Stimulated activated CD8-positive, alpha-beta memory T cell treated with anti-CD3 and anti-CD28 coated beads, Interleukin-2, amount 100 ng/mL, for 1 hour (primary cell): ENCODE measurements at places on chromosomes 13 and 19.

DNA sequence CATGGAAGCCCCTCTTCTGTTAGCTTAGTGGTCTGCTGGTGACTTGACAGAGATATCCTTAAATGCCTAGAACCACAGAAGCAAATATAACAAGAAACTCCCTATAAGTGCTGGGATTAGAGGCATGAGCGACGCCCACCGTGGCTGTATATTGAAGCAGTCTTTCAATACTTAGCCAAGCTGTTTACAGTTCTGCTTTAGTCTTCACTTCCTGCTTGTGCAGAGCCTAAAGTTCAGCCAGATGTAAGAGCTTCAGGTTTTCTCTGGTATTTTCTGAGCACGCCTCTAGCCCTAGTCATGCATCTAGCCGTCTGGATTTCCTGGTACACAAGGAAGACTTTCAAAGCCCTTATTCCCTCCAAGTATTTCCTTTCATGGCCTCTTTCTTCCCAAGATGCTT is 28.5 kb downstream of the TRPM4 start:
- DNase-seq: no peak

GRCh38 chr19:991174-991931 is 7.2 kb downstream of the WDR18 start:
- peak; percentile 35 for DNase-seq

DNA sequence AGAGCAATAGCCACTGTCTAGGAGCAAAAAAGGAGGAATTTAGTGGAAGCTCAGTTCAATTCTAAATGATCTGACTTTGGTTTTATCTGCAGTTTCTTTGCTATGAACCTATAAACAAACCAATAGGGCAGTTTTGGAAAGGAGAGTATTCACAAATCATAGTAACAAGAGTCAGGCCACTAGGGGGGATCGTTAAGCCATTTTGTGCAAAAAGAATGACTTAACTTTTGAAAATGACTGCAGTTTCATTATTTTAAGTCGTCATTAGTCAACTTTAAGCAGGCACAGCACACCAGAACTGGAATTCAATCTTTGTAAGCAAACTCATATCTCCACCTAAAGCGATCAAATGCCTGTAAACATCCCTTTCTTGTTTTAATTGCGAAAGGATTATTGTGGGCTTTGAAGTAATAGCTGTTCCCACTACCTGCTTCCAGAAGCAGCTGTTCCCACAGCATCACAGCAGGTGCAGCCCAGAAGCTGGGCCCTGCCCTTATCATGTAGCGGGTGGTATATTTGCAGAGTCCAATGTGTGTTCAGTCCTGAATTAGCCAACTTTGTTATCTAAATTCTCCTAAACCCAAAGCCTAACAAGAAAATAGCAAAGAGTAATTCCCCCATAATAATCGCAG is 51.5 kb downstream of the SOX21 start:
- no peak for DNase-seq

DNA sequence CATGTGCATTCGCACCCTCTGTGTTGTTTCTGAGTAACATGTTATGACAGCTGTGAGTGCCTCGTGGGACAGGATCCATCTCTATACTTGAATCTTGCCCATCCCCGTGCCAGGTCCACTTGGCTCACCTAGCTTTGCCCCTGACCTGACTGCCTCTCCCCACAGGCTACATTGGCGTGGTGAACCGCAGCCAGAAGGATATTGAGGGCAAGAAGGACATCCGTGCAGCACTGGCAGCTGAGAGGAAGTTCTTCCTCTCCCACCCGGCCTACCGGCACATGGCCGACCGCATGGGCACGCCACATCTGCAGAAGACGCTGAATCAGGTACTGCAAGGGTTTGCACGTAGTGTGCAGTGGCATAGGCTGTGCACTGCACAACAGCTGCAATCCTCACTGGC is 53.2 kb downstream of the TMED1 start:
- DNase-seq: no peak

- DNase-seq: no peak
Observed at GRCh38 chr13:100581030-100581429, 7.6 kb downstream of the GGACT start.

DNA sequence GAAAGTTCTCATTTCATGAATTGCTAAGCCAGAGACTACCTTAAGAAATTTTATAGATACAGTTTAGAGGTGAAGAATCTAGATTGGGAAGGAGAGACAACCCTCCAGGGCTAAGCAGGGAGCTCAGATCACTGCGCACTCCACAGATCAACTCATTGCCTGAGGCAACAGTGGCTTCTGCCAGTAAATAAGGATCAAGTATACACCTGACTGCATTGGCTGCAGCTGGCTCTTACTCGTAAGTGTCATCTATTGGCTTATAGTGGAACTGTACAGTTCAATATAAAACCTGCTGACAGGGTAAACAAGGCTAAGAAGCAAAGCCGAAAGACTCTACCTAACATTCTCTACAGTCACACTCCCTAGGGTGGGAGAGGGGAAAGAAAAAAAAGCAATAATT is 18.0 kb upstream of the C1QTNF9B start:
- DNase-seq: no peak

DNA sequence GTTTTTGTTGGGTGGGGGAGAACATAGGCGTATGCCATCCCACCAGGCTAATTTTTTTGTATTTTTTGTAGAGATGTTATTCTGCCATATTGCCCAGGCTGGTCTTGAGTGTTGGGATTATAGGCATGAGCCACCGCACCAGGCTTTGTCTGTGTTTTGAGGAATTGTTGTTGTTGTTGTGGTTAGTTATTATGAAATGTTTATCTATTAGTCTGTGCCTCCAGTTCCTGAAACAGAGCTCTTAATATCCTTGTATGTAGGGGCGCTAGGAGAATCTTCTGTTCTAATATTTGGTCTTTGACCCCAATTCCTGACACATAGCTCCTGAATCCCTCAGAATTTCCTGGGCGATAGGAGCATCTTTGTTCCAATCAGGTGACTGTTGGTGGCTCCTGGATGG is 5.6 kb upstream of the LATS2 start:
- no peak for DNase-seq

- DNase-seq: no peak
Observed at GRCh38 chr19:38939957-38940356, 9.2 kb downstream of the MRPS12 start.

- no peak for DNase-seq
Observed at GRCh38 chr19:15072930-15073647, 8.9 kb upstream of the OR1I1 start.

DNA sequence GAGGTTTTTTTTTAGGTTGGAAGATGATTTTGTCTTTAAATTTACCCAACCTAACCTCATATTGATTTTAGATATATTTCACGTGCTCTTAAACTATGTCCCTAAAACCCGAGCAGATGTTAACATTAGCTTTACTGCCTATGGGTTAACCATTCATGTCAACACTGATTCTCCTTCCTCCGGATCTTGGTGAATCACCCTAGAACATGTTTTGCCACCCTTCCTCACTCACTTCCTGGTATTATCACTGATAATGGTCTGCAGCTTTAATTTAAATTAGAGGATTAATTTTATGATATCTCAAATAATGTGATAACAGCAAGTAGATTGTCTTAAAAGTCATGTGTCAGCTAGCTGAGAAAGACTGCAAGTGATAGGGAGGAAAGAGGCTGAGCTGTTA is 31.9 kb downstream of the HTR2A start:
- DNase-seq: no peak

DNA sequence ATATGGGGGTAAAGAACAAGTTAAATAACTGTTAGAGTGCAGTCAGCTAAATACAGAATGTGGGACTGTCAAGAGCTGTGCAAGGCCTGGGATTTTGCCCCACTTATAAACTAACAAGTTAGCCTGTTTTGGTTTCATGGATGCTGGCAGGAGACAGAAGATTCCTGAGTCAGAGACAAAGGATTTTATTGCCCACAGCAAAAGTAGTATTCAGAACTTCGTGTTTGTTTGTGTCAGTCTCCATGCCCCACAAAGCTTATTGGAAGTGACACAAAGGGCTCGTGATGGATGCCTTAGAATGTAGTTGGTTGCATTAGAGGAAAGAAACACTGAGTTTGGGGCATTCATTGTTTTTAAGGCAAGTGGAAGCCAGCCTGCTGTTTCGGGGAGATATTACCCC is 22.2 kb upstream of the SPRYD7 start:
- DNase-seq: no peak

- DNase-seq: no peak
Observed at GRCh38 chr19:14394167-14394566, 12.9 kb downstream of the ADGRE5 start.

DNA sequence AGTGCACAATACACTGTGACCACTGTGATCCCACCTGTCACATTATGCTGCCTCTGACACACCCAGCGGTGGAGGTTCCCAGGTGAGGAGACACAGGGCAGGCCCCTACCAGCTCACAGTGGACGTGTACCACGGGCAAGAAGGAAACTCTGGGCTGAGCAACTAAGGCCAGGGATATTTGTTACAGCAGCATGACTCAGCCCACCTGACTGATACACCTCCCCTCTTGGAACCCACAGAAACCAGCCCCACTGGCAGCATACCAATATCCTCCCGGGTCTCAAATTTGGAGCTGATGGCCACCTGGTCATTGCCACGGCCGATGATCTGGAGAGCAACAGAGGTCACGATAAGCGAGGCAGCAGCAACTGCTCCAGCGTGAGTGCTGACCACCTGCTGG is 14.9 kb downstream of the KLC3 start:
- DNase-seq: no peak

DNA sequence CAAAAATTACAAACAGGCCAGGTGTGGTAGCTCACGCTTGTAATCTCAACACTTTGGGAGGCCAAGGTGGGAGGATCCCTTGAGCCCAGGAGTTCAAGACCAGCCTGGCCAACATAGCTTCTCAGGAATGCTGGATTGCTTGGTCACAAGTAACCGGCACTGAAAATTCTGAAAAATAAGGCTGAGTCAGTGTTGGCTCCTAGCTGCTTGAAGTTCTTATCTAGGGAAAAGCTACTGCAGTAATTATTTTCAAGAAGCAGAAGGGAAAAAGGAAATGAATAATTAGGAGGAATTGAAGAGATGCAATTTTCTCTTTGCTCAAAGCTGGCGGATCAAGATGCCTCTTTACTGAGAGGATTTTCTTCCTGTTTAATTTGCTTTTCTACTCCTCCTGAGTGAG is 75.0 kb upstream of the GTF3A start:
- DNase-seq: no peak

DNA sequence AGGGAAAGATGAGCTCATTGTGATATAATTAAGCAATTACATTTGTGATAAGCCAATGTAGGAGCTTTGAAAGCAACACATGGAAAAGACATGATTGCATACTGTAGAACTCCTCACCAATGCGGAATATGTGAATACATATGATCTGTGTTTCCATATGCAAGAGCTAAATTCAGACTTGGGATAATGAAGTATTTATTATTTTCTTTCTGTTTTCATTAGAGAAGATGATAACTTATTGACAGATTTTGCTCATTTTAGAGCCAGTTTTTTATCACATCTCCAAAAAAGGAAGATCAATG is 14.2 kb downstream of the FAM124A start:
- DNase-seq: no peak
